ENCODE measurements at places on chromosomes 1 and 21.

DNA sequence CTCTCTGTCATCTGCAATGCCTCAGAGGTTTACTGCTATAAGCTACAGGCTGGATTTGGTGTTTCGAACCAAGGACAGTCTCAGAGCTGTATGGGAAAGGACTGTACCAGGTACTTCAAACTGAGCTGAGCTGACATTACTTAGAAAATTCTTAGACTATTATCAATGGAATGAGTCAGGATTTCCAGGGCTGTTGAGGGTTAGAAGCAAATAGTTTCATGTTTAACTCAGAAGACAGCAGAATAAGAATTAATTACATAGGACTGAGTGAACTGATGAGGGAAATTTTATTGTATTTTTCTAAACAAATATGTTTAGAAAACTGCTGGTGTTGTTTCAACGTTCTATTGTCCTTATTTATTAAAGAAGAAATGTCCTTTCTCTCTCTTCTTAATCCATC, 74.3 kb upstream of the CAPZB start:
- DNase-seq = no peak

- DNase-seq = no peak
Observed at GRCh38 chr1:81509594-81509993, 291.1 kb upstream of the ADGRL2 start.

GRCh38 chr1:108617008-108617723, 43.7 kb downstream of the HENMT1 start:
- DNase-seq = no peak

GRCh38 chr21:44288251-44289110, 2.8 kb downstream of the AIRE start:
- DNase-seq = no peak

Measured in Kasumi-1 (cell line).